ENCODE measurements at places on chromosomes 5 and 9.

- DNase-seq: no peak
These were observed 265.3 kb downstream of the DOCK8 start for GRCh38 chr9:479971-480350.

DNA sequence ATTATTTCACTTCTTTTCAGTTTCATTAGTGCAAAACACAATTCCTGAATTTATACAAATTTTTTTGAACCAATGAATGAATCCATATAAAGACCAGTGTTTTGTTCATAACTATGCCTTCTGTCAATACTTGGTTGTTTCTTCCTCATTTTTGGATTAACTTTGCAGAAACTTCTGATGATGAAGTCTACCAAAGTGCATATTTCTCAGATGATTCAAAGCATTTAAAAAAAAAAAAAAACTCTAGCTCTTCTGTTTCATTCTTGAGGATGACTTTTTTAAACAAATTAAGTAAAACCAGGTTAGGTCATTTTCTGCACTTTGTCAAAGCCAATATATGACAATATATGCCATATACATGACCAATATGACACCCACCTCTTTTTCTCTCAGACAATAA, 92.6 kb downstream of the CHSY3 start:
- DNase-seq: no peak

- DNase-seq: no peak
These were observed 23.2 kb upstream of the TYRP1 start for GRCh38 chr9:12670006-12670405.

- no peak for DNase-seq
These were observed 243.0 kb downstream of the PSAT1 start for GRCh38 chr9:78539904-78540303.

DNA sequence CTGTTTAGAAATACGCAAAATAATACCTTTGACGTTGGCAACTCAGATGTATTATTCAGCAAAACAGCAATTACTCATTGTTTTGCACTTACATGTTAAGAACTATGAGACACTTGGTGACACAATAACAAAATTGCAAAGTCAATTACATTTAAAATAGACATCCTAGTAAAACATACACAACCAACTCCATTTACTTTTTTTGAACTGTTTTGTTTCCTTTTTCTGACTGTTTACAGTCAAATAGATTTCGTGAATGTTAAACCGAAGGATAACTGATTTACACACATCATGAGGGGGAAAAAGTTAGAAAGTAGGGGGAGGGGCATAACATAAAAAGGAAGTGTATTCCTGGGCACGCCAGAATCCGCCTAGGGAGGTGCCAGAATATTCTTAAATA, 220.1 kb downstream of the MEF2C start:
- no peak for DNase-seq

DNA sequence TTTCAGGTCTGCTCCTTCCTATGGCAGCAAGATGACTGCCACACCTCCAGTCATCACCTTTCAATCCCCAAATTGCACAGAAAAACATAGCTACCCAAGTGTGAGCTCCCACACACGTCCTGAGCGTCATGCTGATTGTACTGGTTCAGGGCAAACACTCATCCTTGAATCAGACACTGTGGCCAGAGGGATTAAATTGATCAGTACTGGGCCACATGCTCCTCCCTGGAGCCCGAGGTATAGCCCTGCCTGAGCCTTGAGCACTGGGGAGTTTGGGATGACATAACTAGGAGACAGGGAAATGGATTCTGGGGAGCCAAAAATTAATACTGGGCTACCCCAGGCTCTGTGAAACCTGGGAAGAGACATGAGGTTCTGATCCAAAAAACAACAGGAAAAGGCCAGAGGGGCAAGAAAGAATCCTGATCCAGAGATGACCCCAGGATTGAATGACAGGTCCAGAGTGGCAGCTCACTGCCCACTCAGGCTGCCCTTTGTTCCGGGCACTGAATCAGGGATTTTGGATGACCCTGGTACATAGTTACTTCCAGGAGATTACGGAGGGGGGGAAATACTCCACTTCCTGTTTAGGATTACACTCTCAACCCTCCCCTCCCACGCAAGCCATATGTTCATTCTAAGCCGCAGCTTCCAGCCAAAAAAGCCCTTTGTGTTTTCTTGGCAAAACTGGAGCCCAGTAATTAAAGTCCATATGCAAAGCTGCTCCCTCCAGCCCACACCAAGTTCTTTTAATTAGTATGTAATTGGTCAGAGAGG, 141.6 kb upstream of the SPRY4 start:
- DNase-seq: no peak

Measured in NCI-H1417 (cell line).